ENCODE measurements at places on chromosomes 12 and 14.

GRCh38 chr12:28517101-28517500 is 326.8 kb downstream of the CCDC91 start:
- DNase-seq = no peak

- DNase-seq = peak; percentile 64
Observed at GRCh38 chr14:96275177-96276112, 19.4 kb downstream of the BDKRB1 start.

DNA sequence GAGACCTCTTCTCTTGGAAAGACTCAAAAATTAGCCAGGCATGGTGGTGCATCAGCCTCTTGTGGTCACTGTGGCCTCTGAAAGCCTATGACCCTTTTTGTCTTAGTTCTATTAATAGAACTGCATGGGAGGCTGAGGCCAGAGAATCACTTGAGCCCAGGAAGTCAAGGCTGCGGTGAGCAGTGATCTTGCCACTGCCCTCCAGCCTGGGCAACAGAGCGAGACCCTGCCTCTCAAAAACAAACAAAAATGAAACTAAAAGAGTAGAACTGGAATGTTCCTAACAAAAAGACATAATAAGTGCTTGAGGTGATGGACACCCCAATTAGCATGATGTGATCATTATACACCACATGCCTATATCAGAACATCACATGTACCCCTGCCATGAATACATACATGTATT is 197.0 kb upstream of the EEA1 start:
- DNase-seq = no peak

DNA sequence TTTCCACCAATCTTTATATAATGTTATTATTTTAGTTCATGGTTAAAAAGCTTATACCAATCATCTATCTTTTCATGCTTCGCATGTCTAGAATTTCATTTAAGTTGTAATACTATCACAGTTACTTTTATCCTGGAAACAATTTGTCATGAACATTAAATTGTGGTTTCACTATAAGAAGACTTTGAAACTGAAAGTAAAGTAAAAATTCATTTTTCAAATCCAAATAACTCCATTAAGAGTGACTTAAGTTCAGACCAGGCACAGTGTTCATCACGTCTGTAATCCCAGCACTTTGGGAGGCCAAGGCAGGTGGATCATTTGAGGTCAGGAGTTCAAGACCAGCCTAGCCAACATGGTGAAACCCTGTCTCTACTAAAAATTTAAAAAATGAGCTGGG is 12.4 kb downstream of the ESR2 start:
- no peak for DNase-seq

DNA sequence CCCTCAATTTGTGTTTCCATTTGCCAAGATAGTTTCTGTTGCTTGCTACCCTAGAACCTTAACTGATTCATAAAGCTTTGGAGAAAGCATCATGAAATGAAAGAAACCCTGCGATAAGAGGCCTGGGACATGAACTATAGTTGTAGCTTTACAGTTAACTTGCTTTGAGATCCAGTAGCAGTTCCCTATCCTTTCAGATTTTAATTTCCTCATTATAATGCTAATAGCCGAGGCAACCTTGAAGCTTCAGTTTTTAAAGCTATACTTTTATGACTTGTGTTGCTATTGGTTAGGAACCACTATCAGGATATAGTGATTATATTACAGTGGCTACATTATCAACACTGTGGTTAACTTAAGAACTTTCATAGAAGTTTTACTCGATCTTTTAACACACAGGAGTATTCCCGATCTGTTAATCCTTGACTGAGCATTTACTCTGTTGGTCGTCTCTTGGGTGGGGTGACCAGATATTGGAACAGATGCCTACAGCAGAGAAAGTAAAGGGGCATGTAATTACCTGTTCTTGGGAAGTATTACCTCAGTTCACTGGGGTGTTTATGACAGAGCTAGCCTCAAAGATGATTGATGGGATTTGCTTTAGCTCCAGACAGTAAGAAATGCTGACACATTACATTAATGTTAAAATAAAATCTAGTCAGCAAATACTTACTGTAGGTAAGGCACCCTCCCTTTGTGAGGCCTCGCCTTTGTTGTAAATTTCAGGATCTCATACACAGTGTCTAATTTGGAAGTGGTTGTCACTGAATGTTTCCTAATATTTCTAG is 86.2 kb upstream of the CSRP2 start:
- DNase-seq = no peak

GRCh38 chr12:104720339-104721038 is 237.6 kb downstream of the SLC41A2 start:
- peak; percentile 75 for DNase-seq

- no peak for DNase-seq
Observed at GRCh38 chr14:53016919-53017318, 66.1 kb upstream of the FERMT2 start.

DNA sequence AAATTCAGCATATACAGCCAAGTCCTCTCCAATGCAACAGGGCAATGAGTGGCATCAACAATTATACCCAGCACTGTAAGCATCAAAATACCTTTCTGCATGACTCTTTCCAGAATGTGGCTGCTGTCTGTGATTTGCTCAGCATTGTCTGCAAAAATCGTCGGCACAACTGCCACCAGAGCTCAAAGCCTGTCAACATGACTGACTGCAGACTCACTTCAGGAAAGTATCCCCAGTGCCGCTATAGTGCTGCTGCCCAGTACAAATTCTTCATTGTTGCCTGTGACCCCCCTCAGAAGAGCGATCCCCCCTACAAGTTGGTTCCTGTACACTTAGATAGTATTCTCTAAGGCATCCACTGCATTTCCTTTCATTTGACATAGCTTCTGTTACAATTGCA is 735 bp downstream of the RNASE6 start:
- no peak for DNase-seq

- DNase-seq = no peak
Observed at GRCh38 chr14:75063013-75063412, 811 bp downstream of the ACYP1 start.

DNA sequence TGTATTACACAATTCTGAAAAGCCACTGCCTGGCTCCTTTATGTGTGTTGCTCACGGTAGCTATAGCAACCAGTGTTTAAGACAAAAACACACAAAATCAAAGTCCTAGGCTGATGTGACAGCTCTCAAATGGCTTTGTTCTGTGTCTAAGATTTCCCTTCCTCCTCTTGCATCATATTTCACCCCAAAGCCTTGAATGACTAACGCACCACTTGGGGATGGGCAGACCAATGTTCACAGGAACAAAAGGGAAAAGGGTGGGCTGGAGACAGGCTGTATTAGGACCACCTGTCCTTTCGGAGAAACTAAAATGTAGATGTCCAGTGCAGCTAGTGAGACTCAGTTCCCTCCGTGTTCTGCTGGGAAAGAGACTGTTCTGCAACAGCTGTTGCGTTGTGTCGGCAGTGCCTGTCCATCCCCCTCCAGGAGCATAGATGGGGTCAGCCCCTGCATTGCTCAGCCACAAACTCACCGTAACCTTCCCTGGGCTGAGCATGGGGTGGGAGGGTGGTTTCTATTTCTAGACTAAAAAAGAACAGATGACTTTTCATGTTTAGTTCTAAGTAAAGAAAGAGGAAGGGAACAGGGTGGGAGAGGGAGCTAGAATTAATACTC is 26.8 kb upstream of the DAAM1 start:
- peak; percentile 18 for DNase-seq

DNA sequence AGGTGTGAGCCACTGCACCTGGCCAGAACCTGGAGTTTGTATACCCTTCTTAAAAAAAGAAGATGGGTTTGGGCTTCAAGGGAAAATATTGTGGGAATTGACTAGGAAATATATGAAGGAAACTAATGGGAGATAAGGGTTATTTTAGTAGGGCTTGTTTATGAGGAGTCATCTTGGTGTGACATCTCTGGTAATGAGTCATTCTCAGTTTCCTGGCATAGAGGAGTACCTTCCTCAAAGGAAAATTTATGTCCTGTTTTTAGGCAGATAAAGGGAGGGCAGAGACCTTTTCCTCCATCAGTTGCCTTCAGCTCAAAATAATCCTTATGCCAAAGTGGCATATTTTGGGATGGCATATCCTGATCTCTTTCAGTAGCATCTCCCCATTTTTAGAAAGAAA is 30.6 kb upstream of the NFKBIA start:
- no peak for DNase-seq

GRCh38 chr12:77089686-77090220 is 24.4 kb upstream of the E2F7 start:
- DNase-seq = no peak

- no peak for DNase-seq
Observed at GRCh38 chr12:90773491-90773890, 181.5 kb downstream of the CCER1 start.

GRCh38 chr12:101802486-101802885 is 28.3 kb downstream of the GNPTAB start:
- DNase-seq = no peak

- DNase-seq = no peak
Observed at GRCh38 chr14:52834440-52834842, 43.0 kb upstream of the GNPNAT1 start.

GRCh38 chr12:92539110-92539749 is 163.6 kb upstream of the PLEKHG7 start:
- no peak for DNase-seq

DNA sequence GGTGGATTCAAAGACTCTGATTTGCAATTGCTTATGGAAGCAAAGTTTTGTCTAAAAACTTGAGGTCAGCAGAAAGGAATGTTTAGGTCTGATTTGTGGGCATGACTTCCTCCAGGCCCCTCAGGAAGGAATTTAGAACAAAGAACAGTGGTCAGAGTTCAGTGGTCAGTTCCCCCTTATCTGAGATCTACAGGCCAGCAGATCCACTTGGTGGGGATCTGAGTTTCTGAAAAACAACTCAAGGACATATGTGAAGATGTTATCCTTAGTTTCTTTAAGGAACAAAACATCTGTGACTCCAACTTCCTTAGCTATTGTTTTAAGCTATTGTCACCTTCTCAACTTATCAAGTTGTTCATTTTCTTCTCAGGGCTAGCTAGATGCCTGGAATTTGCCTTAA is 28.0 kb upstream of the NAA30 start:
- no peak for DNase-seq

GRCh38 chr12:120292661-120293531 is at the start of gene RNU4-1:
RNU4-1 (minus strand) TSS chr12:120293237.
- peak; percentile 88 for DNase-seq

GRCh38 chr12:67658486-67658885 is 9.9 kb downstream of the DYRK2 start:
- no peak for DNase-seq

Data from stimulated activated naive CD8-positive, alpha-beta T cell treated with anti-CD3 and anti-CD28 coated beads, Interleukin-15, amount 100 ng/mL, for 72 hours (primary cell).